ENCODE measurements at places on chromosomes 2 and 18. TPM values are rescaled to one million over a fixed set of nuclear protein-coding genes. Genes with fewer than 3 reads are reported as not detected.
A peak's percentile ranks its signal among the peaks of the same experiment; 100 is the strongest.

The TM4SF20 gene
- not detected for total RNA-seq

DNA sequence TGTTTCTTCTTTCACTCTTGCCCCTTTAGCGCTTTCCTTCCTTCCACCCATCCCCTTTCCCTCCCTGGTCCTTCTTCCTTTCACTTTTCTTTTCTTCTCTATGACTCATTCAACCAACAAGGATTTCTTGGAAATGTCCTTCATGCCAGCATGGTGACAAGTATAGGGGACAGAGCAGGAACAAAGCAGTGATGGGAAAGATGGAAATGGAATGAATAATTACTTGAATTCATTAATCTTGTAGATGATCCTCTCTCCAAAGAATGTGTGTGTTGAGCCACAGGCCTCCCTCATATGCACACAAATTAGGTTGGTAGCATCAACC, 1.5 kb downstream of the VAMP5 start:
- DNase-seq, result no peak
- H3K27ac ChIP-seq, result peak overlapping the region; percentile 83
- peaks cover 37% of the 10 kb centered on the region for H3K4me1 ChIP-seq

GRCh38 chr2:52340171-52340570, 1308.2 kb upstream of the NRXN1 start:
- H3K4me1 ChIP-seq, result no peaks in the 10 kb centered on the region
- H3K27me3 ChIP-seq, result no peaks in the 10 kb centered on the region
- no peak overlapping the region for H3K27ac ChIP-seq
- no peak for DNase-seq
- no peak overlapping the region for H3K4me3 ChIP-seq

The EVX2 gene
- not detected for total RNA-seq

DNA sequence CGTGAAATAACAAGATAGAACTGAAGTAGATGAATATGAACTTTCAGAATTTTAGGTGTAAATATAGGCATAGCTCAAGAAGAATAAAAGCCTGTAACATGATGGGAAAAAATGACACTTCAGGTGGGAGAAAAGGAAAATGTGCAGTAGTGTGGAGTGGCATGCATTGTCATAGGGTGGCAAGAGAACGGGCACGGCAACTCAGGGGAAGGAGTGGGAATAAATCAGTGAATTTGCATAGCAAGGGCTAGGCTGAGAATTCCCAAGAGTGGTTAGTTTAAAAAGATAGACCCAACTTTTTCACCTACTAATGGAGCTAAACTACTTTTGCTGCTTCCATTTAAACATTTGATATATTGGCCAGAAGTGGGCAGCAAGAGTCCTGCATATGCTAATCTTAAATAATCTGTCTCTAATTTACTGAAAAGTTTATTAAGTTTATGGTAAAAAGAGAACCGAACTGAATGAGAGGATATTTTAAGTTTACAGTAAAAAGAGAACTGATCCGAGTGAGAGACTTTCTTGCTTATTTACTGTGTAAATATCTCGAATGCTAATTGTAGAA, 228.1 kb downstream of the CTNNA2 start:
- no peak for DNase-seq
- no peak overlapping the region for H3K27ac ChIP-seq

DNA sequence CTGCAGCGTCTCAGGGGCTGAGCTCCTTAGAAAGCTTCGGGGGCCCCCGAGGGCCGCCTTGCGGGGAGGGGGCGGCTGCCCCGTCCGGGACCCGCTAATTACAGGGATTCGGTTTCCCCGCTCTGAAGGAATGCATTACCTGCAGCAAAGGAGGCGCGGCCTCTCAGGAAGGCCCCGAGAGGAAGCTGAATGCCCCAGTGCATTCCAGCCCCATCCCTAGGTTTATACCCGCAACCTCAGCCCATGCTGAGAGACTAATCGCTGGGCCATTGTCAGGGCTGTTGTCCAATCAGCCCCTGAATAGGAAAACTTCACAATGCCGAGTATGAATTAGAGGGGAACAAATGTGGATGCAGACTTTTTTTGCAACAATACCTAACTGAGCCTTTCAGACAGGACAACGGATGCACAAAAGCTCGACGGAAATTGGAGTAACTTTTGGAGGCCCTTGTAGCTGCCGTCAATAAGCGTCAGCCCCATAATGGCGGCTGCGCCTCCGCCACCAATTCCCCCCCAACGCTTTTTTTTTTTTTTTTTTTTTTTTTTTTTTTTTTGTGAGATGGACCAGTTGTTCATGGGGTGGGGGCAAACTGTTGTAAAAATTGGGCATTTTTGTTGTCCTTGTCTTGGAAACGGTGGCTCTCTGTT, 138.6 kb upstream of the SIX3 start:
- H3K4me1 ChIP-seq, result peaks cover 14% of the 10 kb centered on the region
- H3K27ac ChIP-seq, result no peak overlapping the region
- no peak for DNase-seq
- no peak overlapping the region for H3K4me3 ChIP-seq
- peaks cover 78% of the 10 kb centered on the region for H3K27me3 ChIP-seq
